ENCODE measurements at places on chromosomes 5 and 9.
A peak's percentile ranks its signal among the peaks of the same experiment; 100 is the strongest.

DNA sequence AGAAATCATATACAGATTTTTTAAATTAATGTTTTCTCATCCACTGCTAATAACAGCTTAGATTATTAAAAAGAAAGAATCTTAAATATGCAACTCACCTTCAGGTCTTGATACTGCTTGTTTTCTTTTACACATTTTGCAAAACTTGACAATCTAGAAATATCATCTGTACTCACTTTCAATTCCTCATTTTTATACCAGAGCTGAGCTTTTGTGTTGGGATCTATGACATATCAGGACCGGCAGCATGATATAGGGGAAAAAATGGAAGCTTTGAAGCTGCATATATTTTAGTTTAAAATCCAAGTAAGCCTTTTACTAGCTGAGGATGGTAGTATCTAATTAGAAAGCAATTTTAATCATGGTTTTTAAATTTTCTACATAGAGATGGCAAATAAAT is 75.7 kb upstream of the SMARCA2 start:
- DNase-seq = no peak

GRCh38 chr9:129590466-129590865 is 30.4 kb downstream of the C9orf50 start:
- no peak for DNase-seq

GRCh38 chr9:37295796-37296195 is 126.7 kb upstream of the GRHPR start:
- DNase-seq = no peak

DNA sequence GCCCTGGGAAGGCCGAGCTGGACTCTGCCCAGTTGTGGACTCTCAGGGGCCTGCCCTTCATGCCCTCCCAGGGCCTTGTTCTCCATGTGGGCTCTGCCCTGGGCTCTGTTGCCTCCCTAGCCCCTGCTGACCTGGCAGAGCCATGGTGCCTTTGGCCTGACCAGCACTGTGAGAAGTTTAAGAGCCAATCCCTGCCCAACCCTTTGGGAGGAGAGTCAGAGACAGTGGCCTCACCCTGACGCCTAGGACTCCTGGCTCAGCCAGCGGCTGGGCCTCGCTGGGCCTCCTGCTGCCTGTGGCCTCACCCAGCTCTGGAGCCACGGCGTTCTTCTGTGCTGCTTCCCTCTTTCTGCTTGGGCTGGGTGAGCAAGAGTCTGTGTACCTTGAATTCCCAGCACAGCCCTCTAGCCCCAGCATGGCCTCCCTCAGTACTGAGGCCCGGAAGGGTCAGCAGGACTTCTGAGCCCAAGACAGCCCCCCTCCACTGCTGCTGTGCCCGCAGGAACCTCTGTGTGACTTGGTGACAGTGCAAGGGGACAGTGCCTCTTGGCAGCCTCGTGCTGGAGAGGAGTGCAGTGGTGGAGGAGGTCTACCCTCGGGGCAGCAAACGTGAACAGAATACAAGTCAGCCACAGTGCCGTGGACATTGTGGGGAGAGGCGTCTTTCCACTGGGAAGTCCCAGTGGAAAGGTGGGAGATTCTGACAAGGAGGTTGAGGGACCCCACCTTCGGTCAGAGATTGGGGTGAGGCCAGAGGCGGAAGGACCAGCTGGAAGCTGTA is 97.4 kb downstream of the CACNA1B start:
- DNase-seq = no peak

- peak; percentile 25 for DNase-seq
Observed at GRCh38 chr5:44911501-44911900, 102.8 kb downstream of the MRPS30 start.

- DNase-seq = no peak
Observed at GRCh38 chr5:98714710-98715288, 58.7 kb upstream of the RGMB start.

DNA sequence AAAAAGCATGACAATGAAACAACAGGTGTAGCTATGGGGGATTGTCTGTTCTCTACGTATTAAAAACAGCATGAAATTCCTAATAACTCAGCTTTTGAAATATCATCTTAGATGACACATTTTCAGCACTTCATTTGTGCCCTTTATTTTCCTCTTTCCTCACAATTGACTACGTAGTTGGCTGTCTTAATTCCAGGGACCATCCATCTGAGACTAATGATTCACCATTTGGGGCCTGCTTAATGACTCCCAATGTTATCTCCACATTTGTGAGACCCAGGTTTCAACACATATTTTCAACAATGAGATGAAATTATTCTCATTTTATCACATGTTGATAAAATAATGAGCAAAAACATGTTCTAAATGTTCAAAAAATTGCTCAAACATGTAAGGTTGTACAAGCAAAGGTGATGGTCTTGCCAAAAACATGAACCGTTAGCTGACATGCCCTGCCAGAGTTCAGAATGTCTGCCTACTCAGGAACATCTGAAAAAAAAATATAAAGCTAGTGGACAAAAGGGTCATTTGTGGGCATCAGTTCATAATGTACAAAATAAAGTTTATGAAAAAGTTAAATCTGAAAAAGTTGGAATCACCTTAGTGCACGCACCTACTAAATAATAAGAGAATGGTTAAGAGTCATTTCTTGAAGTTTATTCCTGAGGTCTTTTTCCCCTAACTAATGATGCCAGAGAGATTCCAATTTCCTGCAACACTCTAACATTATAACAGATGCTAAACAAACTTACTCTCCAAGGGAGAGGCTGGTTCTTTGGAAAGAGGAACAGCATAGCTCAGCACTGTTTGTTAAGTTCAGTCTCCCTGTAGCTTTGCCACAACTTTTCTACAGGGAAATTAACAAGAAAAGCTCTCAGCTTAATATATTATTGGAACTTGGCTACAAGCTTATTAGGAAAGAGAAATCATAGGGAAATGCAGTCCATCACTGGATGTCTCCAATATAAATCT is 275.5 kb downstream of the SPOCK1 start:
- DNase-seq = no peak

- no peak for DNase-seq
Observed at GRCh38 chr5:150612405-150612804, 28.1 kb upstream of the SYNPO start.

DNA sequence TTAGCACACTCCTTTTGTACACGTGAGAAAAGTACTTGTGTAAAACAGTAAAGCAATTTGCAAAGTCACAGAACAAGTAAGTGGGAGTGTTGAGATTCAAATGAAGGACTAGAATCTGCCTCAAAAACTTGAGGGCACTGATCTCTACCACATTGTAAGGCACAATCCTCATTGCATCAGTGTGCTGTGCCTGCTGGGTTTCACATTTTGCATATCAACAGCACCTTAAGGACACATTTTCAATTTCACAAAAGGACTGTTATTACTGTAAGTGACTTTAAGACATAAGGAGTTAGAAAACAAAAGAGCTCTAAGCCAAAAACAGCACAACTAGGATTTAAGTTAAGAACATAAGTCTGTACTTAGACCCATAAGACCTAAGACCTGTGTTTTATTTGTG is 44.7 kb upstream of the HK3 start:
- DNase-seq = peak; percentile 45

DNA sequence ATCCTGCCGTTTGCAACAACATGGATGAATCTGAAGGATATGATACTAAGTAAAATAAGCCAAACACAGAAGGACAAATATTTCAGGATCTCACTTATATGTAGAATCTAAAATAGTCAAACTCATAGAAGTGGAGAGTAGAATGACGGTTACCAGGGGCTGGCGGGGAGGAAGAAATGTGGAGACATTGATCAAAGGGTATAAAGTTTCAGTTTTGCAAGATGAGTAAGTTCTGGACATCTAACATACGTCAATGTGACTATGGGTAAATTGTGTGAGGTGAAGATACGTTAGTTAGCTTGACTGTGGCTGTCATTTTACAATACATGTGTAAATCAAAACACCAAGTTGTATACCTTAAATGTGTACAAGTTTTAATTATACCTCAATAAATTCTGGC is 200.3 kb downstream of the SNX18 start:
- DNase-seq = no peak

- DNase-seq = no peak
Observed at GRCh38 chr5:125331987-125332598, 585.7 kb upstream of the ZNF608 start.

- DNase-seq = no peak
Observed at GRCh38 chr9:84374516-84374915, 34.0 kb upstream of the SLC28A3 start.

- no peak for DNase-seq
Observed at GRCh38 chr9:127855522-127855921, 1.1 kb upstream of the ENG start.

GRCh38 chr5:126508962-126509279 is 85.7 kb downstream of the GRAMD2B start:
- no peak for DNase-seq

DNA sequence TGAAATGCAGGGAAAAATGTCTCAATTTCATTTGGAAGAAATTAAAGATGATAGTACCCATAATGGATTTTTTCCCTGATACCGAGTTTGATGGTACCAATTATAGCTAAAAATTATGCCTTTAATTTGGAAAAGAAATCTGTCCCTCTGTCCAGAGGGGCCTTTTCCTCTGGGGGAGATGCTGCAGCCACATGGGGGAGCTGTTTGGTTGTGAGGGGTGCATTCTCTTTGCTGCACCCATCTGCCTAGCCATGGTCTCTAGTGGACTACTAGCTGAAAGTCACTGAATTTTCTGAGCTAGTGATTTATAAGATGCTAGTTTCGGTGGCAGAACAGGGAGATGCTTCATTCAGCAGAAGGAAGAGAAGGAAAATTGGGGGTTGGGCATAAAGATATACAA is 9.6 kb downstream of the SEC61B start:
- DNase-seq = no peak

- no peak for DNase-seq
Observed at GRCh38 chr5:172274951-172275753, 8.4 kb downstream of the UBTD2 start.

GRCh38 chr5:120604884-120605283 is 140.8 kb downstream of the PRR16 start:
- DNase-seq = no peak

- DNase-seq = no peak
Observed at GRCh38 chr5:173881811-173882575, 6.2 kb upstream of the CPEB4 start.

GRCh38 chr5:154829589-154830218 is 20.7 kb downstream of the FAXDC2 start:
- DNase-seq = no peak

DNA sequence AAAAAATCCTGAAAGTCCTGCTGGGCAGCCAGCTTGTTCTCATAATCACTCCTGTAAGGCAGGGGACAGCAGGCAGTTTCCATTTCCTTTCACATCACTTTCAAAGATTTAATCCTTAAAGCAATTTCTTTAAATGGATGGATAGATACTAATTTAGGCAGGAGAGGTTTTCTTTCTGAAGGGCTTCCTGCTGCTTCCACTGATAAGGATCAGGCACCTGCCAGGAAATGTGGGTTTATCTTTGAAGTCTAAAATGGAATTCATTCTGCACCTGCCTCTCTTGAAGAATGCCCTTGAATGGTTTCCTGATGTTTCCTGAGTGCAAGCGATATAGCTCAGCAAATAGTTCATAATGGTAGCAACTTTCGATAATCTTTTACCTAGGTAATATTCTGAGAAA is 64.5 kb downstream of the STARD4 start:
- no peak for DNase-seq

GRCh38 chr5:36877667-36878391 is 1.3 kb downstream of the NIPBL start:
- DNase-seq = no peak

- no peak for DNase-seq
Observed at GRCh38 chr5:26662806-26663360, 375.5 kb downstream of the CDH9 start.

- DNase-seq = no peak
Observed at GRCh38 chr5:74209571-74209970, 431.0 kb downstream of the ENC1 start.

DNA sequence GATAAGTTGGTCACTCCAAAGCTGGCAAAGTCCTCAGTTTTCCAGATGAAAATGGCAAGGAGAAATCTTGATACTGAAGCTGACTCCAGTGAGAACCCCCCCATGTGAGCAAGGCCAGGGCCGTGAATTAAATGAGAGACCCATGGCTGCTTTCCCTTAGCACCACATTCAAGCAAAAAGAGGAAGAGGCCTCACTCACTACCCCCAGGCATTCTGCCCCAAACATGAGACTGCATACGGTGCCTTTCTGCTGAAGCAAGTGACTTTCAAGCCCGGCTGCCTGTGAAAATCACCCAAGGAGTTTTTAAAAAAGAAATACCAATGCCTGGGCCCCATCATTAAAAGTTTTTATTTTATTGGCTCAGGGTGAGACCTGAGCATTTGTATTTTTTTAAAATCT is 66.9 kb downstream of the TMEM252 start:
- no peak for DNase-seq

DNA sequence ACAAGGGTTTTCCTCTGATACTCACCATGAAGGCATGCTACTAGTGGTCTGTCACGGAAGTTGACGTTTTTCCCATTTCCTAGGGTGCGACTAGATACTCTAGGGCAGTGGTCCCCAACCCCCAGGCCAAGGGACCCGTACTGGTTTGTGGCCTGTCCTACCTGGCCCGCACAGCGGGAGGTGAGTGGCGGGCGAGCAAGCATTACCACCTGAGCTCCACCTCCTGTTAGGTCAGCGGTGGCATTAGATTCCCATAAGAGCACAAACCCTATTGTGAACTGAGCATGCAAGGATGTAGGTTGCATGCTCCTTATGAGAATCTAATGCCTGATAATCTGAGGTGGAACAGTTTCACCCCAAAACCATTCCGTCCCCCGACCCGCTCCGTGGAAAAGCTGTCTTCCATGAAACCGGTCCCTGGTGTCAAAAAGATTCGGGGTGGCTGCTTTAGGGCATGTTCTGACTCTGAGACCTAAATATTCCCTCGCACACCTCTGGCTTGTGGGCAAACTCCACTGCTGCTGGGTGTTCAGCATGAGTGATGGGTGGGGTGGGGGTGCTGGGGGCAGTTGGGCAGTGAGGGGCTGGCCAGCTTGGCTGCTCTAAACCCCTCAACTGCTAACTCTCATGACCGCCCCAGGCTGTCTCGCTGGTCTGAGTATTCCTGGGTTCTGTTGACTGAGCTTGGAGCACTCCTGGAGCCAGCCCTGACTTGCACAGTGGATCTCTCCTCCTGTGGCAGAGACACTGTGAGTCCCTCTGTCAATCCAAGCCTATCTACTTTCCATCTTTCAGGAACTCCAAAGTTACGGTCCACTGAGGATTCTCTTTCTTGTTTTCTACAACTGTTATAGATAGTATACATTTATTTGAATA is 78.3 kb upstream of the NEK6 start:
- DNase-seq = no peak

- DNase-seq = no peak
Observed at GRCh38 chr5:20128343-20128742, 140.3 kb upstream of the CDH18 start.

DNA sequence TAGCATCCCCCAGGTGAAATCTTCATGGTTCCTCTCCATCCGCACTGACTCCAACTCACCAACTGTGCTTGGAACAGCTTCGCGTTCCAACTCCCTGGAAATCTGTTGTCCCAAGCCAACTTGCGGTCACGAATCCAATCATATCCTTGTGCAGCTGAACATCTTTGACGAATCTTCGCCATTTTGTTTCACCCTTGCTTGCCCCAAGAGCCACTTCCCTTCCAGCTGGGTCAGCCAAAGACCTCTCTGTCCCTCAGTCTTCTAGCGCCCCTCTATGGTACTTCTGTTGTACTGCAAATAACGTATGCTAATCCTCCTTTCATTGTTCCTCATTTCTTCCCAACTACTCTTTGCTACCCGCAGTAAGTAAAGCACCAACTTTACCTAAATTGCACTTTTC is 61.0 kb upstream of the TARS1 start:
- DNase-seq = peak; percentile 64

GRCh38 chr9:124415852-124416484 is 726 bp upstream of the PSMB7 start:
- DNase-seq = no peak

GRCh38 chr9:129889941-129890717 is 54.9 kb downstream of the USP20 start:
- DNase-seq = no peak

- DNase-seq = no peak
Observed at GRCh38 chr5:180527659-180528058, 33.5 kb downstream of the CNOT6 start.

All from iPS DF 6.9 (cell line).